Subcutaneous adipose tissue (tissue), 4 donors: ENCODE measurements at places on chromosomes 1 and 21. TPM values are rescaled to one million over a fixed set of nuclear protein-coding genes. Genes with fewer than 3 reads are reported as not detected.

GSTM1 gene
- not detected for total RNA-seq

WLS gene
- total RNA-seq = 44.7 TPM

S100A14 gene
- total RNA-seq = not detected

NTMT2 gene
- not detected for total RNA-seq

CHODL gene
- total RNA-seq = 0.57 TPM

FMO3 gene
- total RNA-seq = 24.2 TPM
